Hematopoietic multipotent progenitor cell (in vitro differentiated cells): ENCODE measurements at places on chromosomes 16 and 17.

DNA sequence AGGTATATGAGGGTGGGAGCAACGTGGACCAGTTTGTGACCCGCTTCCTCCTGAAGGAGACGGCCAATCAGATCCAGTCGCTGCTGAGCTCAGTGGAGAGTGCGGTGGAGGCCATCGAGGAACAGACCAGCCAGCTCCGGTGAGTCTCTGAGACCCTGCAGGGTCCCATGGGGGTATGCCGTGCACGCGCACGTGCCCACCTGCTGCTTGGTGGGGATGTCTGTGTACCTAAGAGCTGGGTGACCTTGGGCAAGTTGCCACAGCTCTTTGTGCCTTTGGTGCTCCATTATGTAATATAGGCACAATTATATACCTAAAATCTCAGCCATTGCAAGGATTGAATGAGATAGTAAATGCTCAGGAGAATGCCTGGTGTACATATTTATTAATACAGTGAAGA lies 22.4 kb downstream of the NECAB2 start:
- no peak for DNase-seq

GRCh38 chr16:50193594-50193993 lies 40.5 kb downstream of the TENT4B start:
- no peak for DNase-seq

DNA sequence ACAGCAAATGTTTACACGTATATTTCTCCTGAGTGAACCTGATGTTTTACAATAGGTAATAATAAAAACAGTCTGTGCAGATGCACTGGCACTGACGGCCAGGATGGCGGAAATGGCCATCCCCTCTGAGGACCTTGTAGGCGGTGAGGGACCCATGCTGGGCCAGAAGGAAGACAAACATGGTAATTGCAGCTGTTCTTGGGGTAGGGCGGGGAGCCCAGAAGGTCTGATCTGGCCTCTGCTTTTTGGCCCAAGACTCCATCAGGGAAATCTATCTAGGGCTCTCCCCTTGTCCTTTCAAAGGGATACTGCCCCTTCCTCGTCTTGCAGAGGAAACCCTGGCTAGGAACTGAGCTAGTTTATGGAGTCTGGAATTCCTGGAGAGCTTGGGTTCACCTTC lies 7.4 kb upstream of the LGALS9 start:
- no peak for DNase-seq

DNA sequence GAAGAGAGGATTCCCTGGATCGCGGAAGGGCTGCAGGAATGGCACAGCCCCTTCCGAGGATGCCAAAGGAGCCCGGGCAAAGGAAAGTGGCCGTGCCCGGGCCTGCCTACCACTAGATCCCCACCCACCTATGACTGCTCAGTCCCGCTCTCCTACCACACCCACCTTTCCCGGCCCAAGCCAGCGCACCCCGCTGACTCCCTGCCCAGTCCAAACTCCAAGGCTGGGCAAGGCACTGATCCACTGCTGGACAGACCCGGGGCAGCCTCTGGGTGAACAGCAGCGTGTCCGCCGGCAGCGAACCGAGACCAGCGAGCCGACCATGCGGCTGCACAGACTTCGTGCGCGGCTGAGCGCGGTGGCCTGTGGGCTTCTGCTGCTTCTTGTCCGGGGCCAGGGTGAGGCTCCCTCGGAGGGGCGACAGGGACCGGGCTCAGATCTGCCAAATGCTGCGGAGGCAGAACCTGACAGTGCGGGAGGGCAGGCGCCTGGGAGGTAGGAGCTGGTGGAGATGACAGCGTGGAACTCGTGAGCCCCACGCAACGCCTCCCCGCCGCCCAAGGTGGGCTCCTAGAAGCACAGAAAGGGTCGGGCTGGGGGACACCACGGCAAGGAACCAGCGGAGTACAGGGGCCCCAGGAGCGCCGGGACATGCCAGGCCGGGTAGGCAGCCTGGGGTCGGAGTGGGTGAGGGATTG lies at the start of gene CES2:
Gene CES2, plus strand, starts transcription at position 203 of the 698 bp plus-strand sequence. Its CDS starts 120 bp downstream, at position 323.
- no peak for DNase-seq

DNA sequence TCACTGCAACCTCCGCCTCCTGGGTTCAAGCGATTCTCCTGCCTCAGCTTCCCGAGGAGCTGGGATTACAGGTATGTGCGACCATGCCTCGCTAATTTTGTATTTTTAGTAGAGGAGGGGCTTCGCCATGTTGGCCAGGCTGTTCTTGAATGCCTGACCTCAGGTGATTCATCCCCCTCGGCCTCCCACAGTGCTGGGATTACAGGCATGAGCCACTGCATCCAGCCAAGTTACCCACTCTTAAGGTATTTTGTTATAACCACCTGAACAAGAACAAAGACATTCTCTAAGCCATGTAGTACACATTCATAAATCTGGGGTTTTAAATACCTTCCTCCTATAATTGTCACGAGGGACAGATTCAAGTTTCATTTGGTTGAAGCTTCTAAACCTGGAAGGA lies 12.3 kb upstream of the TMEM170A start:
- DNase-seq: no peak

GRCh38 chr16:75029854-75030253 lies 31.0 kb downstream of the ZNRF1 start:
- no peak for DNase-seq
